CD4-positive, alpha-beta T cell treated with Interleukin-2 at 100 ng/mL for 4 hours (primary cell): ENCODE measurements at places on chromosomes 4 and X.
A peak's percentile ranks its signal among the peaks of the same experiment; 100 is the strongest.

GRCh38 chr4:138668309-138668708 is 347.3 kb upstream of the NOCT start:
- no peak for DNase-seq

DNA sequence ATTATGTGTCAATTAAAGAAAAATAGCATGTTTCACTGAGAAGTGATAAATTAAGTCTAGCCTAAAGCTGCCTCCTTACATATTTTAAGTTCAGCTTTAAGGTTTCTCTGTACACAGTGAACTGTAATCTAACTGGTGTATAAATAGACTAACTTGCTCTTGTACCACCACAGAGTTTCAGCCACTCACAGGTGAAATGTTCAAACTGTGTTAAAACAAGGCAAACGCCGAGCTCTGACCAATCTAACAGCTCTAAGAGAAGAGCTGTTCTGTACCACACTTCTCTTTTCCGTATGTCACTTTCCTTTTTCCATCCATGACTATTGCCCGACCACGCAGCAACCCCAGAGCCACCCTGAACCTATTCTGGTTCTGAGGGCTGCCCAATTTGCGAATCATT is 64.5 kb downstream of the DCHS2 start:
- DNase-seq = no peak

GRCh38 chrX:20265221-20265725 is 1.4 kb downstream of the RPS6KA3 start:
- DNase-seq = peak; percentile 53

- no peak for DNase-seq
These were observed 30.8 kb downstream of the ZNF827 start for GRCh38 chr4:145907812-145908211.

GRCh38 chr4:44861756-44862155 is 135.4 kb upstream of the GNPDA2 start:
- DNase-seq = no peak

GRCh38 chr4:147103403-147103946 is 157.8 kb upstream of the TTC29 start:
- DNase-seq = no peak

- no peak for DNase-seq
These were observed 135.4 kb downstream of the HMX1 start for GRCh38 chr4:8736090-8736825.

- no peak for DNase-seq
These were observed 11.7 kb upstream of the TMEM184C start for GRCh38 chr4:147605499-147605898.

GRCh38 chr4:145203410-145203809 is 23.0 kb upstream of the OTUD4 start:
- no peak for DNase-seq
